ENCODE measurements at places on chromosomes 7 and 10.

DNA sequence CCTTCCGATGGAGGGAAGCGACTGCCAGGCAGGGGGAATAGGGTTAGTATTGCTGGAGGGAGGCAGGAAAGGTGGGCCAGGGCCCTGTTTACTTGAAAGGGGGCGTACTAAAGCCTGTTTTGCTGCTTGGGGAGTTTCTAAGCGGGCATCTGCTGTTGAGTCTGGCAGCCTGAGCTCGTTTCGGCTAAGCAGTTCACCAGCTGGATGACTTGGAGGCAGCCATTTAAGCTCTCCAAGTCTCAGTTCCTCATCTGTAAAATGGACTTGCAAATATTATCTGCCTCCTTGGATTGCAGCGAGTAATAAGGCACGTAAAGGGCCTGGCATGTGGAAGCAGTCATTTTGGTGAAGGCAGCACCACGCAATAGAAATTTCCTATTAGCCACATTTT, 44.0 kb downstream of the LDB3 start:
- peak; percentile 16 for DNase-seq

DNA sequence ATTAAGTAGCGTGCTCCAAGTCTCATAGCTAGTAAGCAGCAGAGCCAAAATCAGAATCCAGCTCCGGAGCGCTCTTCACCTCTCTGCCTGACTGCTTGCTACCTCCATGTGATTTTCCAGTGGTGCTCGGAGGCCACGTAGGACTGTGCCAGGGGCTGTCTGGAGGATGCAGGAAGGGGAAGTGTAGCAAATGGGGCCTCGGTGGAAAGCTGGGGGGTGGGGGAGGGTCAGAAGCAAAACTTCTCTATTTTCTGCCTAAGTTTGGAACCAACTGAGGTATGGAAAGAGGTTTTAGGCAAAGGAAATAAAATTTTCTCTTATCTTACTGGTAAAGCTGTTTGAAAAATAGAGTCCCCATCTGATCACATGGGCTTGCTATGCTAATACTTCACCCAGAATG, 108.7 kb downstream of the TBXAS1 start:
- no peak for DNase-seq

- DNase-seq = no peak
These were observed 17.7 kb upstream of the CXCL12 start for GRCh38 chr10:44402465-44403195.

DNA sequence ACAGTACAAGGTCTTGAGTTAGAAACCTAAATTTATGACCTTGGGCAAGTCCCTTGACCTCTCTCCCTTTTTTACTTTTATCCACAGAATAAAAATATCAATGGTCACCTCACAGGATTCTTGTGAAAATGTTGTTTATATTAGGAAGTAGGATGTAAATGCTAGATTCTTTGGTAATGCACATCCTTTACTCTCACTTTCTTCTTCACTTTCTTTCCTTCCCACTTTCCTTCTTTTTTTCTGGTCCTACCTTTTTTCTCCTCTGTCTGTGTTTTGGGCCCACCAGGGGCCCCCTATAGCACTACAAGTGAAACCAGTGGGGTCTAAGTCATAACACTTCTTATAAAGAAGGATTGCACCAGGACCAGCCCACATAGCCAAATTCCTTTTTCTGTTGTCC, 12.1 kb downstream of the RPEL1 start:
- DNase-seq = no peak

GRCh38 chr7:31633894-31634494, 53.0 kb upstream of the PPP1R17 start:
- peak; percentile 72 for DNase-seq

GRCh38 chr10:80582286-80582960, 44.7 kb downstream of the SH2D4B start:
- no peak for DNase-seq
